ENCODE measurements at places on chromosomes 5 and 9.

GRCh38 chr5:36691696-36692371 is 85.4 kb downstream of the SLC1A3 start:
- no peak for DNase-seq

GRCh38 chr9:138096519-138096845 is 218.9 kb downstream of the CACNA1B start:
- DNase-seq, result no peak

DNA sequence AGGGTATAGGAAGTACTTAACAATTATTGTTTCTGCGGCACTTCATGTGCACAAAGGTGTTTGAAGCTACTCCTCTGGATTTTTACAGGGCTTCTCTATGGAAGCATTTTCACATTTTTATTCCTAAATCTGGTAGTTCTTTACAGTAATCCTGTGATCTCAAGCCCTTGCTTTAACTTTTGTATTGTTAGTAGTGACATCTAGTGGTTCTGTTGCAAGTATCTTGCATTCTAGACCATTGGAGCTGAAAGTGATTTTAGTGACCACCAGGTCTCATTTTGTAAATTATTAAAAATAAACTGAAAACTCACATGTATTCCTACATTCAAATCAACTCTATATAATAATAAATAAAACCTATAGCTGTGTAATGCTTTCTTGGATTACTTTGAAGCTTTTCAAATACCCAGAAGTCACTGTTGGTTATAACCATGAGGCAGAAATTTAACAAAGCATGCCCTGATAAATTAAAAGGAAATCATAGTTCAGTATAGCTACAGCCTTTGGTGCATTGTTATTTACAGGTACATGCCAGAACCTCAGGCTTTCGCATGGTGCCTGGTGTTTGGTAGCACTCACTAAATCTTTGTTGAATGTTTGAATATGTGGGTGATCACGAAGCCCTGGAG is 18.9 kb downstream of the RPS23 start:
- DNase-seq, result no peak

DNA sequence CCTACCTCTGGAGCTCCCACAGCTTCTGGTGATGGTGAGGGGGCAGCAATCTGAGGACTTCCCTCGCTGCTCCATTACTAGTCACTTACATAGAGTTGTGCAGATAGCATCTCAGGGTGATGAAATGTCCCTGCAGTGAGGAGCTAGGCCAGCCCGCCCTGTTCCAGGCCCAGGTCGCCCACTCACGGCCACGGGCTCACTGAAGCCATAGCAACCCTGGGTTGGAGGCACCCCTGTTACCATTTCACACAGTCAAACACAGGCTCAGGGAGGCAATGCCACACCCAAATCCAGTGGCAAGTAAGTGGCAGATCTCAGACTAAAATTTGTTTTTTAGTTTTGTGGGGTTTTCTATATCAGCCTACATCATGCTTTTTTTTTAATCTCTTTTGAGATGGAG is 19.6 kb downstream of the SH2D3C start:
- no peak for DNase-seq

DNA sequence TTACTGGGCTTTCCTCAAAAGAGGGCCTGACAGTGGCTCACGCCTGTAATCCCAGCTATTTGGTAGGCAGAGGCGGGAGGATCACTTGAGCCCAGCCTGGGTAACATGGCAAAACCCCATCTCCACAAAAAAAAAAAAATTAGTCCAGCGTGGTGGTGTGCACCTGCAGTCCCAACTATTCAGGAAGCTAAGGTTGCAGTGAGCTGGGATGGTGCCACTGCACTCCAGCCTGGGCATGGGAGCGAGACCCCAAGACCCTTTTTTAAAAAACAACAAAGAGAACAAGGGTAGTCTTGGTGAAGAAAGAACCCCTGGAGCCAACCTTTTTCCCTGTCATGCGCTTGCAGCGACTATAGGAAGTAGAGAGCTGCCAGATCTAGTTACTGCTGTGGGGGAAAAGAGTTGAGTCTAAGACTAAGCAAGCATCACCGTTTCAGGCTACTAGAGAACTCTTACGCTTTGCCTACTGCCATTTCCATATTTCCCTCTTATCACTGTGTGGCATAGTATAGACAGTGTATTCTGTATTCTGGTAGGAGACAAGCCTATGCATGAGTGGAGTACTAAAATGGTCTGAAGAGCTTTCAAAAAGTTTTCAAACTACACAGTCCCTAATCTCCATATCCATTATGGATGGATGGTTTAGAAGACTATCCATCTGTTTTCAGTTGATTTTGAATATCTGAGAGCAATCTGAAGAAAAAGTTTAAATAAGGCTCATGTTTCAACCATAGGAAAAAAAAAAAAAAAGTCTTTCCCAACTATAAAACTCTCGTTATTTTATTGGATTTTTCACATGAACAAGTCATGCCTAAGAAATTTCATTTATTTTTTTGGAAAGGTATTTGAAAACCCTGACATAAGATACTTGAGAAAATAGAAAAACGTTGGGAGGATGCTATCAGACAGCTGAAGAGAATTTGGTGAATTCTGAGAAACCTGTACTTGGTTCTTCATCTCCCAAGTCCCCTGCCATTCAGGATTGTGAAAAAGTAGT is 2.6 kb downstream of the C9orf40 start:
- DNase-seq, result no peak

GRCh38 chr5:149333711-149334443 is 11.4 kb upstream of the GRPEL2 start:
- DNase-seq, result no peak

Data from anterior cingulate cortex (tissue), 58 donors.